ENCODE measurements at places on chromosomes 4 and X. TPM values are rescaled to one million over a fixed set of nuclear protein-coding genes. Genes with fewer than 3 reads are reported as not detected.

Gene ZAR1
- not detected for polyA plus RNA-seq

Gene FAM184B
- polyA plus RNA-seq, result not detected

Gene GPR50
- not detected for polyA plus RNA-seq

Gene MAGEA2B
- polyA plus RNA-seq, result not detected

Gene TENM3
- not detected for polyA plus RNA-seq

Gene RBPJ
- polyA plus RNA-seq, result 68.5 TPM

DNA sequence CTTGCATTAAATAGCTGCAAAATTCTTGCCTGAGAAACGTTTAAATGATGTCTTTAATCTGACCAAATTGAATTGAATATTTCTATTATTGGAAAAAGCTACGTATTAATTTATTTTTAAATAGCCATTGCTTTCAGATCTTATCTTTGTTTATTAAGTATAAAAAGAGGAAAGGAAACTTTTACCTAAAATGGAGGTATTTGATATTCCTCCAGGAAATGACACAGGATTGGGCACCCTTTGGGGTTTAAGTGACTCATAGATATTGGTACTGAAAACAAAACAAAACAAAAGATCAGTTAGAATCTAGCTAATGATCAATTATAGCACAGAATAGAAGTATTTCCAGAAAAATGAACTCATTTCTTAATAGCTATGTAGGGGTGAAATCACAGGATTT, 34.1 kb downstream of the PLS3 start:
- H3K27ac ChIP-seq, result no peak overlapping the region
- no peak overlapping the region for H3K4me3 ChIP-seq
- H3K4me1 ChIP-seq, result no peaks in the 10 kb centered on the region

- no peak overlapping the region for H3K27ac ChIP-seq
- H3K4me1 ChIP-seq, result no peaks in the 10 kb centered on the region
- H3K27me3 ChIP-seq, result no peaks in the 10 kb centered on the region
- H3K36me3 ChIP-seq, result no peaks in the 10 kb centered on the region
Observed at GRCh38 chr4:176963121-176963520, 170.4 kb upstream of the VEGFC start.

DNA sequence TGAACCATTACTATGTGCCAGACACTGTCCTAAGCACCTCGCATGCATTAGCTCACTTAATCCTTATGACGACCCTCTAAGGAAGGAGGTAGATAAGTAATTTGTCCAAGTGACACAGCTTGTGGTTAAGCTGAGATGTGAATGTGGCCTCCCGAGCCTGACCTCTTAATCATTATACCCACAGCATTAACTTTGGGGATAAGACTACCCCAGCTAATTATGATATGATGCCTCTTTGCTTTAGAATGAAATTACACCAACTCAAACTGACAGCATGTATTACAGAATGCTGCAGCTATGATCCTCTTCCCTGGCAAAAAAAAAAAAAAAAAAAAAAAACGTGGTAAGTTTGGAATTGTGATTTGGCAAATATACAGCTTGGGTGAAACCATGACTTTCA, 53.5 kb downstream of the APBB2 start:
- H3K36me3 ChIP-seq, result no peaks in the 10 kb centered on the region
- no peak overlapping the region for H3K27ac ChIP-seq
- H3K4me1 ChIP-seq, result no peaks in the 10 kb centered on the region
- H3K27me3 ChIP-seq, result no peaks in the 10 kb centered on the region

- no peaks in the 10 kb centered on the region for H3K27me3 ChIP-seq
- H3K27ac ChIP-seq, result no peak overlapping the region
- no peak for DNase-seq
- H3K36me3 ChIP-seq, result no peaks in the 10 kb centered on the region
Observed at GRCh38 chr4:98674404-98675173, 16.2 kb upstream of the TSPAN5 start.

- no peak for DNase-seq
- H3K4me1 ChIP-seq, result no peaks in the 10 kb centered on the region
- no peak overlapping the region for H3K4me3 ChIP-seq
- H3K27ac ChIP-seq, result no peak overlapping the region
Observed at GRCh38 chr4:169144061-169144600, 126.6 kb downstream of the SH3RF1 start.

- DNase-seq, result no peak
- no peaks in the 10 kb centered on the region for H3K36me3 ChIP-seq
- H3K27ac ChIP-seq, result no peak overlapping the region
- no peaks in the 10 kb centered on the region for H3K4me1 ChIP-seq
Observed at GRCh38 chr4:73576381-73576780, 43.9 kb downstream of the RASSF6 start.

GRCh38 chr4:31788676-31789075, 1068.5 kb downstream of the PCDH7 start:
- H3K27me3 ChIP-seq, result no peaks in the 10 kb centered on the region
- no peak overlapping the region for H3K27ac ChIP-seq
- no peaks in the 10 kb centered on the region for H3K36me3 ChIP-seq
- no peak overlapping the region for H3K4me3 ChIP-seq
- H3K4me1 ChIP-seq, result no peaks in the 10 kb centered on the region
- DNase-seq, result no peak

- no peaks in the 10 kb centered on the region for H3K36me3 ChIP-seq
- H3K27me3 ChIP-seq, result no peaks in the 10 kb centered on the region
- no peak overlapping the region for H3K4me3 ChIP-seq
- no peak for DNase-seq
Observed at GRCh38 chr4:90580326-90580725, 453.1 kb downstream of the CCSER1 start.

All from naive thymus-derived CD4-positive, alpha-beta T cell (primary cell).